Right cardiac atrium (tissue), 5 donors: ENCODE measurements at places on chromosomes 6 and 20.
A peak's percentile ranks its signal among the peaks of the same experiment; 100 is the strongest.

- no peak for DNase-seq
Observed at GRCh38 chr6:56255349-56255748, 8.0 kb upstream of the COL21A1 start.

GRCh38 chr6:81997090-81997926, 244.8 kb upstream of the TENT5A start:
- no peak for DNase-seq

GRCh38 chr6:163449076-163449475, 34.6 kb downstream of the QKI start:
- no peak for DNase-seq

DNA sequence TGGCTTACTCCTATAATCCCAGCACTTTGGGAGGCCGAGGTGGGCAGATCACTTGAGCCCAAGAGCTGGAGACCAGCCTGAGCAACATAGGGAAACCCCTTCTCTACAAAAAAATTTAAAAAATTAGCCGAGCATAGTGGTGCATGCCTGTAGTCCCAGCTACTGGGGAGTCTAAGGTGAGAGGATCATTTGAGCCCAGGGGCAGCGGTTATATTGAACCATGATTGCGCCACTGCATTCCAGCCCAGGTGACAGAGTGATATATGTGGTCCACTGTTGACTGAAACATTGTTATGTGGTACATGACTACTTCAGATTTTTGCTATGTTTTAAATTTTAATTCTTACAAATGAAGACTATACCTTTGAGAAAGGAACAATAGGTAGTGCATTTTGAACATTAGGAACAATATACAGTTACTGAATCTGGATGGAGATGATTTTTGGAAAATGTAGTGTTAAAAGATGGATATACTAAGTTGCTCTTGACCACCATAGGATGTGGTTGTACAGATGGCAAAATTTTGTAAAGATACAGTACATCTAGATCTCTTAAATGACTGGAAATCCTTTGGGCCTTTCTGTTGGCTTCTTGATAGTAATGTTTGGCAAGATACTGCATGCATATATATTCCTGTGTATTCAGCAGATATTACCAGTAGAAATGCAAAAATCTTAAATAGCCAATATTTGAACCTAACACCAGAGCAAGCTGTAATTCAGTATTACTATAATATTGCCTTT, 35.9 kb downstream of the MAPK14 start:
- DNase-seq: no peak

GRCh38 chr20:32031007-32031958, 20.8 kb upstream of the HCK start:
- DNase-seq: peak; percentile 93

DNA sequence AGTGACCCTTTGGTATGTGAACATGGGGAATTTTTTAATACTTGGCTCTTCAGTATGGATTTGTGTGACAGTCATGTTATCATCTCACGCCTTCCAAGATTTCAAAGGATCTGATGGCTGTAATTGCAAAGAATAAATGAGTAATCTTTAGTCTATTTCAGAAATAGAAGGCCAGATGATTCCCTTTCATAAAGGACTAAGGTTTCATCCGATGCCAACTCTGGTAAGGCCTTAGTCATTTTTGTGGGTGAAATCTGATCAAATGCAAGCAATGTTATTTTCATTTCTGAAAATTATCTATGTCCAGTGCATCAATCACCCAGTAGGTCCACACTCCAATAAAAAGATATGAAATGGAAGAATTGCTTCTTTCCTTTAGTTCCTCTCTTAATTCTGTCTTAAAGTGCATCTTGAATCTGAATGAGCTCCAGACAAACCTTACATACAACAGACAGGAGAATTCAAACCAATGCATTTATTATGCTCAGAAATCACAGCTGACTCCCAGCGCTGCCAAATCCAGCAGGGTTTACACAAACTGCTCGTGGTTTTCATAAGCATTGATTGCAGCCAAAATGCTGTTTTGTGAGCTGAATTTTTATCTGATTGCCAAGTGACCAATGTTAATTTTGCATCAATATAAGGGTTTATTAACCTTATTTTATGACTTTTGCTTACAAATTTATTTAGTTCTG, 565.2 kb upstream of the MARCKS start:
- no peak for DNase-seq

DNA sequence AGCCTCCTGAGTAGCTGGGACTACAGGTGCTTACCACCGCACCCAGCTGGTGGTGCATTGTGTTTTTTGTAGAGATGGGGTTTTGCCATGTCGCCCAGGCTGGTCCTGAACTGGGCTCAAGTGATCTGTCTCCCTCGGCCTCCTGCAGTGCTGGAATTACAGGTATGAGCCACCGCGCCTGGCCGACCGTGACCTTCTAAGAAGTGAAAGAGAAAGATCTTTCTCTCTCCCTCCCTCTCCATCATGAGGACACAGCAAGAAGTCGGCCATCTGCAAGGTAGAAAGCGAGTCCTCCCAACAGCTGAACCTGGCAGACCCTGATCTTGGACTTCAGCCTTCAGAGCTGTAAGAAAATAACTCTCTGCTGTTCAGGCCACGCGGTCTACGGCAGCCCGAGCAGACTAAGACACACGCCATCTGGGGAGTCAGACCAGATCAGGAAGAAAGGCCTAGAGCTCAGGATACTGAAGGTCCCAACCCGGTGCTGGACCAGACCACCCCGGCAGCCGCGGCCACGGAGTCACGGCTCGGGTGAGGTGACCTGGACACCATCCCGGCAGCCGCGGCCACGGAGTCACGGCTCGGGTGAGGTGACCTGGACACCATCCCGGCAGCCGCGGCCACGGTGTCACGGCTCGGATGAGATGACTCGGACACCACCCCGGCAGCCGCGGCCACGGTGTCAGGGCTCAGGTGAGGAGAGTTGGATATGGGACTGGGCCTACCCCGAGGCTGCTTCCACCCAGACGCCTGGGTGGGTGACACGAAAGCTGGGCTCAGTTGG, 9.6 kb downstream of the GMEB2 start:
- DNase-seq: no peak

DNA sequence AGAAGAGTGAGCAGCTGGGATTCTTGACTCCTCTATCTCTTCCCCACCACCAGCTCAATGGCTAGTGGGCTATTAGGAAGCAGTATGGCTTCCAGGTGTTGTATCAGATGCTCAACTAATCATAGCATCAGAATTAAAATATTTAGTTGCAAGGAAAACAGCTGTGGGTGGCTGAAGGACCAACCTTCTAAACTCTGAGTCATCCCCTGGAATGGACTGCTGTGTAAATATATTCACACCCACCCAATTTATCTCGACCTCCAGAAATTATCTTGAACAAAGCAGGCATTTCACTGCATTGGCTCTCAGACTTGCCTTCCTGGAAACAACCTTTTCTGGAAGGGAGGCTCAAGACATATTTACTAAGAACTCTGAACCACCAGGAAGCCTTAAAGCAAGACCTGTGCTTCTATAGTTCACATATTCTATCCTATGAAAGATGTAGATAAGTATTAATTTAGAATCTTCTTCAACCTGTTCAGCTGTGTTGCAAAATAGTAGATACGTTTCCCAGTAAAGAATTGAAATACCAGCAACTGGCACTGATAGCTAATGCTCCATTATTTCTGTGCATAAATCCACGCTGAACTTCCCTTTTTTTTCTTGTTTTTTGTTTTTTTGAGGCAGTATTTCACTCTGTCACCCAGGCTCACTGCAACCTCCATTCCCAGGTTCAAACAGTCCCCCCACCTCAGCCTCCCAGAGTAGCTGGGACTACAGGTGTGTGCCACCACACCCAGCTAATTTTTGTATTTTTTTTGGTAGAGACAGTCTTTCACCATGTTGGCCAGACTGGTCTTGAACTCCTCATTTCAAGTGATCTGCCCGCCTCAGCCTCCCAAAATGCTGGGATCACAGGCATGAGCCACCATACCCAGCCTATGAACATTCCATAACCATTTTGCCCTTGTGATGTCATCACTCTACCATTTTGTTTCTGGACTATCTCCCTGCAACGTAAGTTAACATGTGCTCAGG, 56.9 kb upstream of the CD2AP start:
- DNase-seq: no peak

DNA sequence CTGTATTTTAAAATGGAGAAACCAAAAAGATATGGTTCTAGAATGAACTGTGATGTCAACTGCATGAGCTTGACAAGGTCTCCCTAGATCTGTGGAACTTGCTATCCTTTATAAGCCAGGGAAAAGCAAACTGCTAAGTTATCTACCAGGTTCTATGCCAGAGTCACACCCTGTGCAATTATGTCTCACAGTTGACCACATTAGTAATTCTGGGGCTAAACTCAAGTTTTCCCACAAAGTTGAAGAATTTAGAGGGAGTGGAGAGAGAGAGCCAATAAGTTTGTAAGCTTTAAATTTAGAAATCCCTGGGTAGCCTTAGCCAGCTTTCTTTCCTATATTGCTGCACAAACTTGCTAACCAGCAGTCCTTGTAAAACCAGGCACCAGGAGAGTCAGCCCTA, 407.0 kb upstream of the SASH1 start:
- no peak for DNase-seq

DNA sequence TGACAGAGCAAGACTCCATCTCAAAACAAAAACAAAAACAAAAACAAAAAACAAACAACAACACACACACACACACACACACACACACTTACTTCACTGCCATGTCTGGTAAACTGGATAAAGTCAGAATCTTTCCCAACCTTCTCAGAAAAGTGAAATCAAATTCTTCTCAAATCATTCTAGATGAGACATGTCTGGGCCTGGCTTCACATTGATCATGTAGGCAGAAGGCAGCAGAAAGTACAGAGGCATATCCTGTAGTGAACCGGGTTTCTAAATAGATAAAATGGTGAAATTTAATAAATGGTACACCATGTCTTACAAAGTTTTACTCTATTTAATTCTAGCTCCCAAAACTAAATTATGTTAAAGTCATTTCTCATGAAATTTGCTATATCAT, 14.9 kb upstream of the MRS2 start:
- DNase-seq: no peak

GRCh38 chr20:17650301-17651128, 31.5 kb downstream of the RRBP1 start:
- DNase-seq: no peak
